Activated gamma-delta T cell (primary cell): ENCODE measurements at places on chromosomes 6 and 20.

GRCh38 chr20:12409501-12409900 is 491.8 kb downstream of the BTBD3 start:
- no peak for DNase-seq

DNA sequence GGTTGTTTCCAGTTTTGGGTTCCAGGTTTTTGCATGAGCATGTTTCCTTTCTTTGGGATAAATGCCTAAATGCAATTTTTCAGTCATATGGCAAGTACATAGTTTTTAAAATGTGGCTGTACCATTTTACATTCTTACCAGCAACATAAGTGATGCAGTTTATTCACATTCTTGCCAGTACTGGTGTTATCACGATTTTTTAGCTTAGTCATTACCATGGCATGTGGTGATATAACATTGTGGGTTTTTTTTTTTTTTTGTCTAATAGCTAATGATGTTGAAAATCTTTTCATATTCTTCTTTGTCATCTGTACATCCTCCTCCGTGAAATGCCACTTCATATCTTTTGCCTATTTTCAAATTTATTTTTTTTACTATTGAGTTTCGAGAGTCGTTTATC is 2.9 kb upstream of the TDRD6 start:
- no peak for DNase-seq

GRCh38 chr20:19654921-19655320 is 103.1 kb upstream of the RIN2 start:
- no peak for DNase-seq

DNA sequence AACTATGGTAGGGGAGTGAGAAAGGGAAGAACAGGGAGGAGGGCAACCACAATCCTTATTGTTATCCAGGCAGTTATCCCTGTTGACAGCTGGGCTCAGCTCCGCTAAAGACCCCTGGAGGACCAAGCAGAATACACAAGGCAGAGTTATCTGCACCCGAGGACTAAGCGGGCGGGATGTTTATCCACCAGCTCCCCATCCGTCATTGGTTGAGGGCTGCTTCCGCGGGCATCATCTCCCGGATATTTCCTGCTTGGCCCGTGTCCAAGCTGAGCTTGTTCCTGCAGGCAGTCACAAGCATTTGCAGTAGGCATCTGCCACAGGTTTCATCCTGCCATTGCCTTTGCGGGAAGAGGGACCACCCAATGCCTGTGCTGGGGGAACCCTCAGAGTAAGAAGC is 102.1 kb downstream of the DLGAP4 start:
- DNase-seq, result no peak

GRCh38 chr20:682123-682522 is 6.5 kb upstream of the SCRT2 start:
- DNase-seq, result no peak
